ENCODE measurements at places on chromosomes 6 and 20.
A peak's percentile ranks its signal among the peaks of the same experiment; 100 is the strongest.

DNA sequence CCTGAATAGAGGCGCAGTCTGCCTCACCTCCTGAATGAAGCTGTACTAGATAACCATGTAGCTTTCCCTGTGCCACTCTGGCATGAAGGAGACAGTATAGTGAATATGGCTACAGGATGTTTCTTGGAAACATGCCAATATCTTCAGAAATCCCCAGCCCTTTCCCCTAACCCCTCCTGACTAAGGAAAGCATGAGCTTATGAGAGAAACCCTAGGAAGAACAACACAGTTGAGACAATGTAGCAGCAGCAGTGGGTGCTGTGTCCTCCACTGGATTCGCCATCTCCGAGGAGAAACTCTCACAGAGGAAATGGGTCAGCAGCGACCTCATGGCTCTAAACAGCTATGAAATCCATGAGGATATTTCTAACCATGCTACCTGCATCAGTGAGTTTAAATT lies 6.7 kb downstream of the HLA-DQA1 start:
- DNase-seq, result no peak

GRCh38 chr20:45890077-45890984 lies 677 bp downstream of the NEURL2 start:
- peak; percentile 87 for DNase-seq

DNA sequence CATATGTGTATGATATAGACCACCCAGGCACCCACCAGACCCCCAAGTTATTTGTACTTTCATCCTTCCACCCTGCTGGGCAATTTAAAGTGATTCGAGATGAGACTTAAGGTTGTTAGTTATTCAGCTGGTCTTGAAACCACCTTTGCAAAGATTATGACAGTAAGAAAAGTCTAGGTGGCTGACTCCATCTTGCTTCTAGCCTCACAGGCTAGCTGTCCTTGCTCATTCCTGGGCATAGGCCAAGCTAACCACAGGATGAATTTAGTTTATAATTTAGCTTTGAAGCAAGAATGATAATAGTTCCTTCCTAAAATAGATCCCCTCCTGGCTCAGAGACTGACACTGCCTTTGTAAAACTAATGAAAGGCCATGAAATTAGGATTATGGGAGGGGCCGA lies 71.9 kb upstream of the IYD start:
- DNase-seq, result no peak

DNA sequence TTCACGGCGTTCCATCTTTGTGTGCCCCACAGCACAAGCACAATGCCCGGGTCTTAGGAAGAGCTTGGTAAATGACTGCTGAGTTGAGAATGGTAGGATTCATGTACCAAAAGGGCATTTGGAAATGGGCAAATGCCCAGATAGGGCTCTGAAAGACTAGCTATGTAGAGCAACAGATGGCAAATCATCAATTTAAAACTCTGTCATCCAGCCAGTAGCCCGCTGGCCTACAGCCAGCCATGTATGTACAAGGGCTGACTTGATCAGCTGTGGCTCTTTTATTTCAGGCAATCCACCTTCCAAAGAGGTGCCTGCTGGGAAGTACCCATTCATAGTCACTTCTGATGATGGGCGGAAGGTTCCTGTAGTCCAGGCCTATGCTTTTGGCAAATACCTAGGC lies 35.1 kb downstream of the NT5E start:
- DNase-seq, result no peak

GRCh38 chr20:62849431-62849830 lies 12.2 kb downstream of the TCFL5 start:
- DNase-seq, result no peak

GRCh38 chr20:54650052-54650719 lies 174.8 kb downstream of the DOK5 start:
- no peak for DNase-seq

- peak; percentile 14 for DNase-seq
Observed at GRCh38 chr6:64010010-64010409, 374.4 kb downstream of the PHF3 start.

DNA sequence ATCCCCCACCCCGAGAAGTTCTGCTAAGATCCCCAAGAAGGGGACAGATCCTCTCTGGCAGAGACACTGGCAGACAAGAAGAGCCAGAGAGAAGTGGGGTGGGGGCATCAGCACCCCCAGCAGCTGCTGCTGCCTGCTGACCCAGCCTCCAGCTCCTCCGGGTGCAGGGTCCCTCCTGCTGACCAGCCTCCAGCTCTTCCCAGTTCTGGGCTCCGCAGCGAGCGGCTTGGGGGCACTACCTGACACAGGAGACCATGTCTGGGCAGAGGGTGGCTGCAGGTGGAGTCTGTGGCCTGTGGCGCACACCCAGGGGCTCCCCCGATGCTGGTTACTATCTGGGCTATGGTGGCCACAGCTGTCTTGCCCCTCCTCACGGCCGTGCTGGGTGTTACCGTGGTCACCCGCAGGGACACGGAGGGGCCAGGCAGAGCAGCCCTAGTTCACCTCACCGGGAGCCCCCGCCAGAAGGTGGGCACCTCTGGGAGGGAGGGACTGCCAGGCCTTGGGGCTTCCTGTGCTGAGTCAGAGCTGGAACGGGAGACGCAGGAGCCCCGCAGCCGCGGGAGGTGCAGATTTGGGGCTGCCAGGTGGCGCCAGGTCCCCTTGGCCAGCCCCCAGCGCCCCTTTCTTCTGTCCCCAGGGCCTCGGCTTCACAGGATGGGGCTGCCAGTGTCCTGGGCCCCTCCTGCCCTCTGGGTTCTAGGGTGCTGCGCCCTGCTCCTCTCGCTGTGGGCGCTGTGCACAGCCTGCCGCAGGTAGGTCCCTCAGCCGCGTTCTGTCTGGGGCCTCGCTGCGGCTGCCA lies 630 bp downstream of the LIME1 start:
- DNase-seq, result no peak

DNA sequence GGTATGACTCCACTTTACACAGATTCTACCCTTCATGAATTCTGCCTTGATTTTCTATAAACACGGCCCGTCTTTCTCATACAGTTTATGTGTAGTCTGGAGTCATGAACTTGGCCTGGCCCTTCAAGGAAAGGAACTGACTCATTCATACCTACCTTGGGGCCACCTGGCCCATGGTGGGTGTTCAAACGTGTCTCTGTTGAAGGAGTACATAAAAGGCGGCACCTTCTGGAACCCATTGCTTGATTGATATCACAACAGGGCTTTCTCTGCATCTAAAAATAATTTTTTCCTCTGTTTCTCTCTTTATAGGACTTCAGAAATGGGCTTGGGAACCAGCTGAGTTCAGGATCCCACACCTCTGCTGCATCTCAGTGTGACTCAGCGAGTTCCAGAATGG lies 363.0 kb upstream of the SOX4 start:
- DNase-seq, result no peak

GRCh38 chr20:41029150-41029901 lies 704 bp downstream of the TOP1 start:
- peak; percentile 39 for DNase-seq

DNA sequence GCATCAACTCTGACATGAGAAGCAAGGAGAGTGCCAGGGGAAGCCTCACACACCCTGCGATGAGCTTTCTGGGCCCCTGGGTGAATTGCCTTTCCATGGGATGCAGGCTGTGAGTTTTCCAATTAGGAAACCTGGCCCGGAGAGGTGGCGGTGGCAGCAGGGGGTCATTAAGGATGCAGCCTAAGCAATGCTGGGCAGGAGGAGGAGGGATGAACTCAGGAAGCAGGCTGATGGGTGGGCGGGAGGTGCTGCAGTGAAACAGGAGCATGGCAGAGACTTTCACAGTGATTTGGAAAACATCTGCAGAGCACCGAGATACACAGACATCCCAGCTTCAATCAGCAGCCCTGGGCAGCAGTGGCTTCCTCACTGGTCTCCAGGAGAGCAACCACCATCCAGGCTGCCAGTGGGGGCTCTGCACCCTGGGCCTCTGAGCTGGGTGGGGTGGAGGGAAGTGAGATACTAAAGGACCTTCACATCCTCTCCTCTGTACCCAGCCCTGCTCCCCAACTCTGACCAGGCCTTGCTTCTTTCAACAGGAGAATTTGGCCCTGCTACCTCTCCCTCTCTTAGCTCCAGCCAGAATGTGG lies 44.9 kb downstream of the LRFN2 start:
- DNase-seq, result no peak

GRCh38 chr6:6806844-6807518 lies 218.5 kb downstream of the LY86 start:
- peak; percentile 62 for DNase-seq

GRCh38 chr6:108653949-108654348 lies 93.2 kb downstream of the FOXO3 start:
- DNase-seq, result peak; percentile 61

GRCh38 chr6:143197377-143197776 lies 136.7 kb downstream of the AIG1 start:
- DNase-seq, result no peak

- no peak for DNase-seq
Observed at GRCh38 chr6:42028234-42029061, 21.9 kb upstream of the TAF8 start.

- no peak for DNase-seq
Observed at GRCh38 chr6:163352966-163353365, 61.6 kb upstream of the QKI start.

DNA sequence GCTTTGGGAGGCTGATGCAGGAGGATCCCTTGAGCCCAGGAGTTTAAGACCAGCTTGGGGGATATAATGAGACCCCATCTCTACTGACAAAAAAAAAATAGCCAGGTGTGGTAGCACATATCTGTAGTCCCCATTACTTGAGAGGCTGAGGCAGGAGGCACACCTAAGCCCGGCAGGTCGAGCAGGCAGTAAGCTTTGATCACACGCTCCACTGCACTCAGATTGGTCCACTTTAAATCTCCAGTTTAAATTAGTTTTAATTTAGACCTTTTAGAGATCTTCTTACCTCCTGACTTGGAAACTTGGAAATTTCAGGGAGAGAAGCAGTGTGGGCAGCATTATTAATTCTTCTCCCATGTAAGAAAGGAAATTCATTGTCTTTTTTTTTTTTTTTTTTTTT lies 16.8 kb upstream of the PLCB4 start:
- no peak for DNase-seq

DNA sequence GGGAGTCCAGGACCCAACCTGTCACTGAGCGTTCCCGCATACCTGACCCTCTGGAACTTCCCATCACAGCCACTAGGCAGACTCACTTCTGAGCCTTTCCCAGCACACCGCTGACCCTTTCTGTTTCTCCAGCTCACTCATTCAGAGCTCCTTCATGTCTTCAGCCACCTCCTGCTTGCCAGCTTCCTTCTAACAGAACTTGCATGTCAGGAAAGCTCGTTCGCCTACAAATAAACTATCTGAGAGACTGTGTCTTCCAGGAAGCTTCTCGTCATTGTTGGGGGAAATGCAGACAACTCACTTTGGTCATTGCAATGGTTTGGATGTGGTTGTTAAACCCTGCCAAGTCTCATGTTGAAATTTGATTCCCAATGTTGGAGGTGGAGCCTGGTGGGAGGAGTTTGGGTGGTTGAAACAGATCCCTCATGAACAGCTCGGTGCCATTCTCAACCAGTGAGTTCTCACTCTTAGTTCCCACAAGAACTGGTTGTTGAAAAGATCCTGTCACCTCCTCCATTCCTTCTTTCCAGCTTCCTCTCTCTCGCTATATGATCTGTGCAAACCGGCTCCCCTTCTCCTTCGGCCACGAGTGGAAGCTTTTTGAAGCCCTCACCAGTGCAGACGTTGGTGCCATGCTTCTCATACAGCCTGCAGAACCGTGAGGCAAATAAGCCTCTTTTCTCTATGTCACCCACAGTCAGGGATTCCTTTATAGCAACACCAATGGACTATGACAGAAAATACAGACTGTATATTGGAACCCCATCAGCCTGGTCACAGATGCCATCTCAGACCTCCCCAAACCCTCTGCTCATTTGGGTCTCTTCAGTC lies 1.4 kb upstream of the MUC21 start:
- no peak for DNase-seq

DNA sequence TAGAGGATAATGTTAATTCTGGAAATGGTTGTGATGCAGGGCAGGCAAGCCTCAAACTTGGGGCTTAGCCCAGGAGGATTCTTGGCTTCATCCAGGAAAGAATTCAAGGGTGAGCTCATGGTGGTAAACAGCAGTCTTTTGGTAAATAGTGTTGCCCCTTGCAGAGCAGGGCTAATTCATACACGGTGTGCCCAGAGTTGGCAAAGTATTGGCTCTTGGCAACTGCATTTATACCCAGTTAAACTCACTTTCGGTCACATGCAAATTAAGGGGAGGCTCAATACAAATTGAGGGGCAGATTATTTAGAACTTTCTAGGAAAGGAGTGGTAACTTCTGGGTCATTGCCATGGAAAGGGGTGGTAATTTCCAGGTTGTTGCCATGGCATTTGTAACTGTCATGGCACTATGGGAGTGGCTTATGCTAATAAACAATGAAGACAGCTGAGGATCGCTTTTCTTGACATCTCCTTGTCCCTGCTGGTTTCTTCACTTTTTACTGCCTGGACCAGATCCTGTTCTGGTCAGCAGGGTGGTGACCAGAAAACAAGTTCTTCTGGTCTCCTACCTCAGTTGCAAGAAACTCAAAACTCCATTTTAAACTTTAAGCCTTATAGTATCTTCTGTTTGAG lies 3.9 kb upstream of the OTOR start:
- DNase-seq, result no peak

DNA sequence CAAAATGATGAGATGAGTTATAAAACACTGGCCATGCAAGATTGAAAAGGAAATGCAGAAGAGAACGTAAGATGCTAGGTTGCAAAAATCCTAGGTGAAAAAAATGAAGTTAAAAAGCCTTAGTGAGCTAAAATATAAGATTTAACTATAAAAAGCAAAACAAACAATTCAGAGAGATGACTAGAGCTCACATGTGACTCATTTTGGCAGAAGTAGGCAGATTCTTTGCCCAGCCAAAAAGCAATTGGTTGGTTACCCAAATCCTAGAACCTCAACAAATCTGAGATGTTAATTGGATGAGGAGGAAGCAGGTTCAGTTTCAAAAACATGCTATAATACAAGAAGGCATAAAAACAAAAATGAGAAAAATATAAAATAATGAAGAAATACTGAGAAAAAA lies 249.1 kb downstream of the OGFRL1 start:
- DNase-seq, result no peak

GRCh38 chr20:13028001-13028400 lies 19.2 kb downstream of the SPTLC3 start:
- DNase-seq, result no peak

DNA sequence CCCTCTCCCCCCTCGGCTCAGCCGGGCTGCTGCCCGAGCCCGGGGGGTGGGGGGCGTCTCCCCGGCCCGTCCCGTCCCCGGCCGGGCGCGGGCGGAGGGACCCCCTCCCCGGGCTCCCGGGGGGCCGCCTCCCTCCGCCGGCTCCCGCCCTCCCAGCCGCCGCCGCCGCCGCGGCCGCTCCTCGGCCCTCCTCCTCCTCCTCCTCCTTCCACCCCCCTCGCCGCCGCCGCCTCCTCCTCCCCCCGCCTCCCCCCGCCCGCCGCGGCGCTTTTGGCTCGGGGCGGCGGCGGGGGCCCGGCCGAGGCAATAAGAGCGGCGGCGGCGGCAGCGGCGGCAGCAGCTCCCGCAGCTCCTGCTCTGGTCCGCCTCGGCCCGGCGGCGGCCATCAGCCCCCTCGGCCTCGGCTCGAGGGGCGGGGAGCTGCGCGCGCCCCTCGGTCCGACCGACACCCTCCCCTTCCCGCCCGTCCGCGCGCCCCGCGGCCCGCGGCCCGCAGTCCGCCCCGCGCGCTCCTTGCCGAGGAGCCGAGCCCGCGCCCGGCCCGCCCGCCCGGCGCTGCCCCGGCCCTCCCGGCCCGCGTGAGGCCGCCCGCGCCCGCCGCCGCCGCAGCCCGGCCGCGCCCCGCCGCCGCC lies 38.7 kb downstream of the GNAS start:
- peak; percentile 85 for DNase-seq
